AG09309 (cell line): ENCODE measurements at places on chromosomes 12 and 14.
A peak's percentile ranks its signal among the peaks of the same experiment; 100 is the strongest.

DNA sequence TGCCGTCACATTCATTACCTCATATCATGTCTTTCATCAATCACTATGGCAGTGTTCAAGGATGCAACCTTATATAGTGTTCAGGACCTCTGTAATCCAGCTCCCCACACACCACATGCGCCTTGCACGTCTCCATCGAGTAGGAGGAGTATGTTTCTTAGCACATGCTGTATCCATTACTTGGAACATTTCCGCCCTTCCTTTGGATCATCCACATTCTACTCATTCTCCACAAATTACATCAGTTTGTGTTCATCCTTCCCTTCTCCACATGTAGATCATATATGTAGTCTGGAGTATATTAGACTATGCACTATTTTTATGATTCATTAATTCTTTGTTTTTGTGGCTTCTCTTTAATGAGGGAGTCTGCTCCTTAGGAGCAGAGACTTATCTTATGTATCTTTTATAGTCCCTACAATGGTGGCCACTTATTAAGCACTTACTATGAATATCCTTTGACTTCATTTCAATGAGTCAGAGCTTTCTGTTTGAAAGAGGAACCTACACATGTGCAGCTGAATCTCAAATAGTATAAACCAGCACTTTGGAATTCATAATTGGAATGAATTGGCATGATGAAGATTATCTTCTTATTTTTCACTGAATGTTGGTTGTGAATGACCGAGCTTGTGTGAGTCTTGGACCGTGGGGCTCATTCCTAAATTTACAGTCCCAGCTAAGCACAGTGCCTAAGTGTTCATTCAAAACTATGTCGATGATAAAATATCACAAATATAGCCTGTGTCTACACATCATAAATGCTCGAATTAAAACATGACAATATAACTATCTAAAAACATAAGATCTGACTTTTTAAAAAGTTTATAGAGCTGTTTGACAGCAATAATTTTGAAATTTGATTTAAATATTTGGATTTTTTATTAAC, 30.2 kb upstream of the NPAS3 start:
- no peak for DNase-seq

- DNase-seq = no peak
Observed at GRCh38 chr12:109605599-109606228, 32.1 kb downstream of the MVK start.

DNA sequence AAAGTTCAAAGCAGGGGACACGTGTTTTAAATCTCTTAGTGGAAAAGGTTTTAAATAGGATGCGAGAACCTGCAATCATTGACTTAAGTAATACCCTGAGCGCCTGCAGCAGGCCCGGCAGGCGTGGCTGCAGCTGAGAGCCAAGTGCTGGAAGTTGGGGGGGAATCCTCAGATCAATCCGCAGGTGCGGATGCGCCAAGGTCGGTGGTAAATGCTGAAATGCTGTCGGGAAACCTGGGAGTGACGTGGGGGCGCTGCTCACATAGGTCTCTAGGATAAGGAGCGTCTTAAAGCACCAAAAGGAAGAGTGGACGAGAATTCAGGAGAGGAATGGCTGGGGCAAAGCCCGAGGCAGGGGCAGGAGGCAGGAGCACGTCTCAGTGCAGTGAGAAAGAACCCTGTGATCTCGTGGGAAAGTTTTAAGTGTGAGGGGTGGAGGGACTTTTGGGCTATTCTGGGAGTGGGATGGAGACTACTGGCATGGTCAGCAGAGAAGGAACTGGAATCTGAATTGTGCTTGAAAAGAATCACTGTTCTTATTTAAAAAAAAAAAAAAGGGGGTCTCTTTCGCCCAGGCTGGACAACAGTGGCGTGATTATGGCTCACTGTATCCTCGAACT, 883 bp upstream of the CDCA4 start:
- no peak for DNase-seq

GRCh38 chr14:82009076-82009475, 475.4 kb upstream of the SEL1L start:
- no peak for DNase-seq

- no peak for DNase-seq
Observed at GRCh38 chr12:130420071-130420470, 82.4 kb downstream of the PIWIL1 start.

- DNase-seq = peak; percentile 21
Observed at GRCh38 chr12:126784328-126784921, 1482.5 kb upstream of the TMEM132C start.

- no peak for DNase-seq
Observed at GRCh38 chr12:98924-99352, 32.4 kb downstream of the IQSEC3 start.

DNA sequence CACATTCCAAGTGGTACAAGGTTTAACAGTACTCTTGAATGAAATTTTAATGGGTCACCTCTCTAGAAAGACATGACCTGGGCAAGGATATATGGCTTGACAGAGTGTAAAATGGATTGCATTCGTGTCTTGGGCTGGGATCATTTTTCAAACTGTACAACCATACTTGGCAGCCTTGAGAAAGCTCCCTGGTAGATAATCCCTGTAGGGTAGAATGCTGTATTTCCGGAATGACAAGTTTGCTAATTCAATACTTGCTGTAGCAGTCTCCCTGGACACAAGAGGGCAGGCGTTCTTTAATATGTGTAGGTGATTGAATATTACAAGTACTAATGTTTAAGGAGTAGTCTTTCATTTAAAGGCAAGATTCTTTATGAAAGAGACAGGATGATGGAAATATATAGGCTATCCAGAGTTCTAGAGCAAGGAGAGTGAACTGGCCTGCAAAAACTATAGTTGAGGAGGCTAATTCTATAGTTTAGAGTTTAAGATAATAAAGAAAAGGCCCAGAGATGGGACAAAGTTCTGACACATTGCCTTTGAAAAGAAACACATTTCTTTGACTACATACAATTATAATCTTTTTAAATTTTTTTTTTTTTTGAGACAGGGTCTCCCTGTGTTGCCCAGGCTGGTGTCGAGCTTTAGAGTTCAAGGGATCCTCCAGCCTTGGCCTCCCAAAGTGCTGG, 53.4 kb downstream of the PLBD1 start:
- no peak for DNase-seq

- DNase-seq = peak; percentile 43
Observed at GRCh38 chr12:98595243-98595988, 1.9 kb downstream of the SLC25A3 start.

GRCh38 chr14:89779707-89780106, 174.8 kb downstream of the EFCAB11 start:
- no peak for DNase-seq

DNA sequence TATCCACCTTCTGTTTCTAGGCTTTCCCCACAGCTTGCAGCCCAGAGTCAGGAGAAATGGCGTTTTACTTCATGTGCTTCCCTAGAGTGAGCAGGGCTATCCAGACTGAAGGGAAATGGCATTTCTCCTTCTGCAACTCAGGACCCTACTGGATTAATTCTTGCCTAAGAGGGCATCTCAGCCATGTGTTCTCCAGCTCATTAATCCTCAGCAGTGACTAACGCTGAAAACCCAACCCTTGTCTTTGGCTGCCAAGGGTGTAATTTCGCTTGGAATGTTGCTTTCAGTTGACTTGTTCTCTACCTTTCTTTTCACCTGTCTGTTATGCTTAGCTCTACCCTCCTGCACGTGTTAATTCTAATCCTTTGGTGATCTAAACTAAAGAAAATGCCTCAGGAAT, 21.0 kb upstream of the EMP1 start:
- no peak for DNase-seq

- DNase-seq = no peak
Observed at GRCh38 chr14:35632271-35632670, 98.3 kb downstream of the INSM2 start.

- DNase-seq = no peak
Observed at GRCh38 chr12:109473006-109473405, 4.1 kb downstream of the KCTD10 start.
